ENCODE measurements at places on chromosomes 13 and 19.

GRCh38 chr13:53131361-53131760, 102.7 kb downstream of the OLFM4 start:
- DNase-seq: no peak

GRCh38 chr13:48158290-48158689, 63.4 kb upstream of the MED4 start:
- DNase-seq: no peak

- DNase-seq: no peak
Measured at GRCh38 chr19:45368737-45369340, 1.5 kb downstream of the ERCC2 start.

DNA sequence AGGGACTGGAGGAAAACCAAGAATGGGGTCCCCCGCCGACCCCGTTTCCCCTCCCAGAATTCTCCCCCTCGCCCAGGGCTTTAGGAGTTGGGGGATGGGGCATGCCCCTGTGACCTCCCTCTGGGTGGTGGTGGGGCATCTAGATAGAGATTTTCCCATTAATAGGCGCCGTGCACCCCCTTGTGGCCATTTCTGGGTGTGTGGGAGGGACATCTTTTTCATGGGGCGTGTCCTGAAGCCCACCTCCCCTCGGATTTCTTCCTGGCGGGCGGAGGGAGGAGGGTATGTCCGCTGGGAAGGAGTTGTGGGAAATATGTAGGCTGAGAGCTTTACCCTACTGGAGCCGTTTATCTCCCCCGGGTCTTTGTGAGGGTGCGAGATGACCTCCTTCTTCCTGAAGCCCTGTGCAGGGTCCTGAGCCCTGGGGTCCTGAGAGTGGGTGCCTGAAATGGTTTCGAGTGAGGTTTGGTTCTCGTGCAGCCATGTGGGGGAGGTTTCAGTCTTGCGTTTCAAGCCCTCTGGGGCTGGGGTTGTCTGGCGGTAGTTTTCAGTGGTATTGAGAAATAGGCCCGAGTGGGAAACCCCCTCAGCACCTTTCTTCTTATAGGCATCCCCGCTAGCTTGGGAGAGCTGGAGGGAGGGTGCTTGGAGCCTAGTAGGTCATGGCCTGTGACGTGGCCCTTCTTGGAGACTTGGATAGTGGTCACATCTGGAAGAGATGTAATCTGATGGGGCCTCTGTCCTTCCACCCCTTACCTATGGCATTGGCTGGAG, 1.0 kb downstream of the PRMT1 start:
- peak; percentile 45 for DNase-seq

- no peak for DNase-seq
Measured at GRCh38 chr13:108902405-108903155, 273.2 kb downstream of the MYO16 start.

GRCh38 chr13:110615005-110615321, 382 bp upstream of the NAXD start:
- no peak for DNase-seq

DNA sequence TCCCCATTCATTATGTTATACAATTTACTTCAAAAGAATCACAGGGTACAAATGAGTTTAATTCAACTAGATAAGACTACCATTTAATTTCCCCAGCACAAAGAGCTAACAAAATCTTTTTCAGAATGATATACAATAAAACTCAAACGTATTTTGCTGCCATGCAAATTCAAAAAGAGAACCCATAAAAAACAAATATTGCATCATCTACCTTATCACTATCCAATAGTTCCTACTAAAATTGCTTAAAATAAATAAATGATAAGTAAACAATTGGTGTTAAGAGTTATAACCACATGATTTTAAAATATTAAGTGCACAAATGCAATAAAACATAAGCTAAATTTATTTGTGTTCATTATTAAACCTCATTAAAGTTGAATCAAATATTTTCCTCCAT, 919.4 kb downstream of the SLITRK5 start:
- DNase-seq: no peak
